Stimulated activated effector memory CD8-positive, alpha-beta T cell treated with anti-CD3 and anti-CD28 coated beads, Interleukin-12 subunit alpha, Interleukin-12 subunit beta, amount 100 ng/mL, for 72 hours (primary cell): ENCODE measurements at places on chromosomes 2 and 18.

GRCh38 chr2:53768242-53768542, 588 bp downstream of the CHAC2 start:
- DNase-seq, result no peak

- no peak for DNase-seq
Measured at GRCh38 chr2:108367014-108367413, 10.7 kb upstream of the SULT1C4 start.

GRCh38 chr2:120395221-120396012, 49.5 kb downstream of the INHBB start:
- no peak for DNase-seq

DNA sequence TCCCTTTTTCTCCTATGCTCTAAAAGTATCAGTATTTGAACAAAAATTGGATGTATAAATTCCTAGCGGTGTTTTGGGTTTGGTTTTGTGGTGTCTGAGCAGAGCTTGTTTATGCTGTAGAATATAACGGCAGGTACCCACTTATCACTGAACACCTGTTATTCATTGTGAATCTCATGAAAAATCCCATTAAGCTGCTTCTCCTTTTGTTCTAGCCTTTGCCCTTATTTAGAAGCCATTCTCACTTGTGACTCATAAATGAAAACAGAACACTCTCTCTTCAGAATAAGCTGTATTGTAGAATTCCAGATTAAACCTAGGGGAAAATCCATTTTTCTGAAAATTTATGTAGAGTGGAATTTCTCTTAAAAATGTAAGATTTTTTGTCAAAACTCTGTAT, 104.0 kb downstream of the PRPF40A start:
- DNase-seq, result no peak

DNA sequence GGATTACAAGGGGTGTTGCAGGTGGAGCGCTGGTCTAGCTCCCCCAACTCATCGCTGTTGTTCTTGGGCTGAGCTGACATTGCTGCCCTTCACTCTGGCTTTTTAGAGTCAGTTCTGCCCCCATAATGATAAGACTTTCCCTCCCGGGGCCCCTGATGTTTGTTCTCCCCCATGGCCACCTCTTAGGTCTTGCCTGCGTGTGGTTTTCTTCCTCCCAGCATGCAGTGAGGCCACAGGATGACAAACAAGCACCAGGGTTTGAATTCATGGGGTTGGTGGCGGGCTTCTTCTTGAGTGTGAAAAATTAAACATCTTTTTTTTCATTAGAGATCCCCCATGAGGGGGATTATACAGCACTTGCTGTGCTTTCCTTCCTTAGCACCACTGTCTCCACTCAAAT, 74.1 kb downstream of the CTAGE1 start:
- DNase-seq, result no peak

GRCh38 chr2:212843409-212844199, 305.0 kb upstream of the ERBB4 start:
- DNase-seq, result no peak

DNA sequence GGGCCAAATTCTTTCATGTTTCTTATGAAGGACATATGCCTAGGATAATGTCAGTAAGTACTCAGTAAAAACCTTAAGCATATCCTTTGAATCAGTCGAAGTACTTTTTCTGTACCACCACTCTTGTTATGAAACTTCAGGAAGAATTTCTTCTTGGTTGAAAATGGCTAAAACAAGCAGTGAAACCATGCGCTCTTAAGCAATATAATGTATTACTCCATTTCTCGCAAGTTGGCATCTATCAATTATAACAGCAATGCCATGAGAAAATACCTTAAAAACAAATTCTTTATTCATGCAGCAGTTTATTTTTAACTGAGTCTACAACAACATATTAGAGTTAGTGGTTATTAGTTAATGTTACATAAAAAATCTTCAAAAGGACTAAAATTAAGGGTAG, 41.0 kb downstream of the SLC66A3 start:
- DNase-seq, result no peak

DNA sequence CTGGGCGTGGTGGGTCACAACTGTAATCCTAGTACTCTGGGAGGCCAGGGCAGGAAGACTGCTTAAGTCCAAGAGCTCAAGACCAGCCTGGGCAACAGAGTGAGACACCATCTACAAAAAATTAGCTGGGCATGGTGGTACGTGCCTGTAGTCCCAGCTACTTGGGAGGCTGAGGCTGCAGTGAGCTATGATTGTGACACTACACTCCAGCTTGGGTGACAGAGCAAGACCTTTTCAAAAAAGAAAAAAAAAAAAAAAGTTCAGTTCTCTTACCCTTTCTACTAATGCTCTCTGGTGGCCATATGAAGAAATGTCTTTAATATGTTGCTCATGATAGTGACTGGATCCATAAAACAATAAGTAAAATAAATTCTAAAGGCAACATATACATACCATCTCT, 14.9 kb downstream of the TYW5 start:
- DNase-seq, result no peak

DNA sequence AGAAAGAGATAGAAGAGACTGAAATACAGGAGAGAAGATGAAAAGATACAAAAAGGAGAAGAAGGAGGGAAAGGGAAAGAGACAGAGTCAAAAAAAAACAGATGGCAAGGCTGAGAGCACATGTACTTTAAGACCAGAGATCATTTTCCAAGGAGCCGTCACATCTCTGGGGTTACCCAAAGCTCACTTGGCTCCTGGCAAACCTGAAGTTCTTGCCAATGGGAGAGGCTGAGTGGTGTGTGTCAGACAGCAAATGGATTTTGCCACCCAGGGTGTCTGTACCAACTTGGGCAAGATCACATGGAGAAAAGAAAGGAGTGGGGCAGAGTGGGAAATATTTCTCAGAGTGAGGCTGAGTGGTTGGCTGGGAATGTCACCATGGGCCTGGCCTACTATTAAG, 219.3 kb upstream of the TNP1 start:
- no peak for DNase-seq

GRCh38 chr18:24810561-24811305, 350.3 kb downstream of the HRH4 start:
- DNase-seq, result no peak

DNA sequence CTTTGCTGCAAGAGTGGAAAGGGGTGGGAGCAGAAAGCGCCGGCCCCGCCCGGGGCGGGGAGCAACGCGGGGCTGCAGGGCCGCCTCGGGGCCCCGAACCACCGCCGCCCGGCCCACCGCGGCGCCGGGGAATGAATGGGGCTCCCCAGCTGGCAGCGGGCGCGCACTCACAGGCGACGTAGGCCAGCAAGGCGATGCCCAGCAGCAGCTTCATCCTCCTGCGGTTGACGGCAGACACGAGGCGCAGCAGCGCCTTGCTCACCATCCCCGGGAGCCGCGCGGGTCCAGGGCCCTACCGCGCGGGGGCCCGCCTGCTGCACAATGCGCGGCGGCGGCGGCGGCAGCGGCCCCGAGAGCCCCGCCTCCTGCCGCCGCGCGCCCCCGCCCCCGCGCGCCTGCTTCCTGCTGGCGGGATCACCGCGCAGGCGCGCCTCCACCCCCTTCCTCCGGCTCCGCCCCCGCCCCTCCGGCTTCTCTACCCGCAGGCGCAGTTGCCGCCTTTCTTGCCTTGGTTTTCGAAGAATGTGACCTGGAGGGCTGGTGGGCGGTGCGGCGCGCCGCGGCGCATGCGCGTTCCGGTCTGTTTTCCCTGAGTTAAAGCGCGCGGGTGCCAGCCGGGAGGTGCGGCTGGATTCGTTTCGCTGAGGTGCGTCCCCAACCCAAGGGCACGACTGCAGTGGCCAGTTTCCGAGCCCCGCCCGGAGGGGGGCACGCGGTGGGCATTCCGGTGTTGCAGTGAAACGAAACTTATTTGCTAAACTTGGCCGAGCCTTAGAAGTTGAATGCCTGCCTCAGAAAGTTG, at the start of gene UXS1:
TSS of gene UXS1 (minus strand) at position 325 of the 802 bp plus-strand sequence. CDS start at position 265, 60 bp downstream.
- peak; percentile 98 for DNase-seq

DNA sequence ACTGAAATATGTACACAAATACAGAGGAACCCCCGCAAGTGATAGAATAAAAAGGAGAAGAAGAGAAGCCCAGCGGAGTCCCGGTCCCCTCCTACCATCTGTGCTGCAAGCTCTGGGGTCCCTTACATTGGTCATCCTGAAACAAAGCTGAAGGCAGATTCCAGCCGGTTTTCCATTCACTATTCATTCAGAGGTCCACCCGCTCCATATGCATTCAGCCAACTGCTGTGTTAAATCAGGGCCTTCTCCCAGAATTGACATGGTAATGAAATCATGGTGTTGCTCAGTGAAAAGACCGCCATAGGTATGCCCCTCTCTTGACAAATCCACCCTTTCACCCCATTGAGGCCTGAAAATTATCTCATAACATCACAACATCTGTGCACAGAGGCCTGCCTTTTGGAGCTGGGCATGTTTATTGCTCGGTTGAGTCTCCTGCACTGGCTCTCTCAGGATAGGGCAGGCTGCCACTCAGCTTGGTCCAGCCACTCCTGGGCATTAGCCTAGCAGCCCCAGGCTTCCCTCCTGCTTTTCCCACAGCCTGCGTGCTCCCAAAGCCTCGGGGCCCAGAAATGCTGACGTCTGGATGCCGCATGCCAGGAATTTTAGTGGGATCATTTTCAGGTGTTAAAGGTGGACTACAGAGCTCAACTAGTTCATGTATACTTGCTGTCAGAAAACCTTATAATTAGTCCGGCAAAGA, 39.3 kb upstream of the ID2 start:
- no peak for DNase-seq

DNA sequence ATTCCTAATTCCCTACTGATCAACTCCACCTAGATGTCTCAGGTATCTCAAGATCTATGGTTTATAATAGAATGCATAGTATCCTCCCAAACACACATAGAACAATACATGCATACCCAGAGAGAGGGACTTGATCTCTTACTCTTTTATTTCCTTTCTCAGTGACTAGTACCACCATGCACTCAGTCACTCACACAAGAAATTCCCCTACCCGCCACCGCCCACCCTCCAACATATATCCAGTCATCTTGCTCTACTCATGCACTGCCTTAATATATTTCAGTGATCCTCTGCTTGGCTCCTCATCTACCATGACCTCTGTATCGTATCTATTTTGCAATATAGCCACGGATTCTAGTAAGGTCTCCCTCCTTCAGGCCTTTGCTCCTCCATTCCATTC, 996.9 kb downstream of the LRP1B start:
- DNase-seq, result no peak

DNA sequence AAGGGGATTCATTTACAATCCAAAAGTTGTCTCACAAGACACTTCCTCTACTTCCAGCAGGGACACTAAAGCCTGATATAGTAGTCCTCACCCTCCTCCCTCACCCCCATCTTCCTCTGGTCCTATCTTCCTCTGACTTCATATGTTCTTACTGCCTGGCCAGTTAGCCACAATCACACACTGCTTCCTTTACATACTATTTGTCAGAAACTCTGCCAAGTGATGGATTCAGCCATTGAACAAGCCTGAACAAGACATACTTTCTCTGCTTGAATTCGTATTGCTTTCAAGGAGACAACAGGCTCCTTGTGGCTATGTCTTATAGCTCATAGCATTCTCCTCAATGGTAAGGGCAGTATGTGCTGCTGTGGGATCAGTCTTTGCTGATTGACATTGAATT, 672.2 kb downstream of the BCL11A start:
- no peak for DNase-seq

GRCh38 chr18:72986103-72986502, 118.3 kb upstream of the NETO1 start:
- DNase-seq, result no peak

GRCh38 chr18:22831441-22831904, 101.7 kb upstream of the RBBP8 start:
- DNase-seq, result no peak

- DNase-seq, result no peak
Measured at GRCh38 chr18:24514439-24514838, 54.0 kb downstream of the HRH4 start.
